ENCODE measurements at places on chromosomes 16 and 17.

DNA sequence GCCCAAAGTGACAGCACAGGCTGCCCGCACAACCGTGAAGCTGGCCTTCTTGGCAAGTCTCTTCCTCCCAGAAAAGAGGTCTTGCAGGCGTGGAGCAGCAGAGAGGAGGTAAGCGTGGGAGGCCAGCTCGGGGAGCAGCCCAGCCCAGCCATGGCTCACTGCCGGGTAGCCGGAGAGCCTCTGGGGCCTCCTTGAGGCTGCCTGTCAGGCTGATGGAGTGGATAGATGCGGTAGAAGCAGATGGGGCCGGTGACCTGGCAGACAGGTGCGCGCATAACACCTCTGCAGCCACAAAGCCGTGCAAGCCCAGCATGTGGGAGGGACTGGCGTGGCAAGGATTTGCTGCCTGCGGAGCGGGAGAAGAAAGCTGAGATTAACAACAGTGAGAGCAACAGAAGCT lies 17.1 kb upstream of the DOK4 start:
- DNase-seq, result no peak

DNA sequence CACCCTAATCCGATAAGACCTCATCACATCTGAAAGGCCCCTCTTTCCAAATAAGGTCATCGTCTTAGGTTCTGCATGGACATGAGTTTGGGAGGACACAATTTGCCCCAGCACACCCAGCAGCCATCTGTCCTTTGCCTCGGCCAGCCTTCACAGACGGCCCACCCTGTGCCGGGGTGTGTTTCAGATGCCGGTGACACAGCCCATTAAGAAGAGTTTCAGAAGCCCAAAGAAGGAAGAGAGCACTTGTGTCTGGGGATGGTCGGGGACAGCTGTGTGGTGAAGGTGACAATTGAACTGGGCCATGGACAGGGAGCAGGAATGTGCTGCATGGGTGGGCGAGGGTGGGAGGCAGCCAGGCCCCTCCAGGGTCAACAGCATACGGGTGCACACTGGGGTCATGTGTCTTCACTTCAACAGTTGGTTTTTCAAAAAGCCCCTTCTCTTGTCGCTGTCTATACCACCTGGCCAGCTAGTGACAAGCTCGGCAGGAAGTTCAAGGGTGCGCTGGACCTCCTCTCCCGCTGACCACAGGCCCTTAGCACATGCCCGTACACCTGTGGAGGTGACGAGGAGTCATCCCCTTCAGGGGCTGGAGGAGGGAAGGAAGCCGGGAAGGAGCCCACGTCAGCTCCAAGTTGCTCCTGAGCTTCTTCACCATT lies 183.1 kb downstream of the C16orf95 start:
- DNase-seq, result no peak

DNA sequence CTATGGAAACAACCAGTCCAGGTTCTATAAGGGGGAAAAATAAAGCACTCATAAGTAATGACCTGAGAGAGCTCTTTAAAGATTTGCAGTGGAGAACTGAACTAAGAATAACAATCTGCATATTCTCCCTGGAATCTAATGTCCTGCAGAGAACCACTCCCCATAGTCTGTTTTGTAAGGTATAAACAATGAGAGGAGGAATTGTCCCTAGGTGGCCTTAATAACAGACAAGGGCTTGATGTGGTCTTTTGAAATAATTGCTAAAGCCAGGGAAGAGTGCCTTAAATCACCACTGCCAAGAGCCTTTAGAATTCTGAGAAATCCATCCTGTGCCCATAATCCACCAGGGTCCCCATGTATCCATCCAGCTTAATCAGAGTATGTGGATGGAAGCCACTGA lies 106.3 kb downstream of the CDH11 start:
- DNase-seq, result no peak

GRCh38 chr17:29911641-29912177 lies 18.3 kb downstream of the SSH2 start:
- no peak for DNase-seq

DNA sequence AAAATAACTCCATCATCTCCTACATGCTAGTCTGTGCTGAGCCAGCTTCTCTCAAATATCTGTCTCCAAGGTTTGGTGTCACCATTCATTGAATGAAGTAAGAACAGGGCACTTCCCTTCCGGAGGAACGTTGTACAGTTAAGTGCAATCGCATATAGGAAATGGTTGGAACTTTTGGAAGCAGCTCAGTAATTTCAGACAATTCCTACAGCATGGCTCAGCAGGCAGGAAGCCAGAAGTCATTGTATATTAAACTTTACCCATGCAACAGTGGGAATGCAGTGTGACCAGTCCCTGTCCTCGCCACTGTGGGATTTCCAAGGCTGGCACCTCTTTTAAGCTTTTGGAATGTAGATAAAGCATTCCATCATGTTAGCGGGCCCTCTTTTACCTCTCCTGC lies 51.1 kb upstream of the MYH2 start:
- no peak for DNase-seq

DNA sequence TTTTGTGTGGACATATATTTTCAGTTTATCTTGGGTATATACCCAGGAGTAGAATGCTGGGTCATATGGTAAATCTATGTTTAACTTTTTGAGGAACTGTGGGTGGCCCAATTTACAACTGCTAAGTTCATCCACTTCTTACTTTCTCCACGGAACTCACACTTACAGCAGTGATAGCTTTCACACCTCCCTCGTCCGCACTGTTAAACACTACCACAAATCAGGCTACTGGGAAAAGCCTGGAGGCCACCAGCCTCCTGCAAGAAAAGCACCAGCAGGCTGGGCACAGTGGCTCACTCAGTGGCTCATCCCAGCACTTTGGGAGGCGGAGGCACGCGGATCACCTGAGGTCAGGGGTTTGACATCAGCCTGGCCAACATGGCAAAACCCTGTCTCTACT lies 14.7 kb upstream of the ZG16 start:
- no peak for DNase-seq

DNA sequence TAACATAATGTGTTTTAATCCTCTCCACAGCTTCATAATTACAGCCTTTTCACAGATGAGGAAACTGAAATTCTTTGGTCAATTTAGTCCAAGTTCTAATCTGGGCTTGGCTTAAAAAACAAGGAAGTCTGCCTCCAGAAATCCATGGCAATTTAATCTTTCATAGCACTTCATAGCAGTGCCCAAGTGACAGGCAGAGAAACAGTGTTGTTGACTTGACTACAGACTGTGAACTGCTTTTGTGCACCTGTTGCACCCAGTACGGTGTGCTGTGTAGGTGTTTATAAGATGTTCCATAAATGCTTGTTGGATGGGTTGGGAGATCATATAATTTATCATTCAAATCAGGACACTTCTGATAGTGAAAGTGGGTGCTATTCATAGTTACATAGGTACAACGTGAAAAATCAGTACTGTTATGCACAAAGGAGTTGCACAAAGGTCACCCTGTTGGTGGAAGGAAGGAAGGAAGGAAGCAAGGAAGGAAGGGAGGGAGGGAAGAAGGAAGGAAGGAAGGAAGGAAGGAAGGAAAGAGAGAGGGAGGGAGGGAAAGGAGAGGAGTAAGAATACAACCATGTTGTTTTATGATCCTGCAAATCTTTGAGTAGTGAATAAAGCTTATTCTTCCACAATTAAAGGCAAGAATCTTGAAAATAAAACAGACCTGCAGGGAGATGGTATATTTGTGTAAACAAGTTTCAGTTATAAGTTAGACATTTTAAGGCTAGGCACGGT lies 56.5 kb upstream of the HLF start:
- no peak for DNase-seq

GRCh38 chr17:4136373-4136772 lies 6.5 kb downstream of the ZZEF1 start:
- DNase-seq, result no peak

DNA sequence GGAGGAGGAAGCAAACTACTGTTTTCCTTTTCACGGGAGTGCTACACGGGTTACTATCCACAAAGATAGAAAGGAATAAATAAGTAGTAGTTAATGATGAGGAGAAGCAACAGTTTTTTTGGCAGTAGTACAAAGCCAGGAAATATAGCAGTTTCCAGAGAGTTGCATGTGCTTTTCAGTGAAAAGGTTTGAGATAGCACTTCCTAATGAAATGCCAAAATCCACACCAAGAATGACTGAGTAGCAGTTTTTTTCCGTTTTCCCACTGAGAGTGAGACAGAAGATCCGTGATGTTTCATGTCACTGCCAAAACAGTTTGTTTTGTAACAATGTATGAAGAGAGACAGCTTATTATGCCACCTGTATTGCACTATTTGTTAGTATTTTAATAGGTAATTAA lies 129.1 kb downstream of the STX8 start:
- no peak for DNase-seq

DNA sequence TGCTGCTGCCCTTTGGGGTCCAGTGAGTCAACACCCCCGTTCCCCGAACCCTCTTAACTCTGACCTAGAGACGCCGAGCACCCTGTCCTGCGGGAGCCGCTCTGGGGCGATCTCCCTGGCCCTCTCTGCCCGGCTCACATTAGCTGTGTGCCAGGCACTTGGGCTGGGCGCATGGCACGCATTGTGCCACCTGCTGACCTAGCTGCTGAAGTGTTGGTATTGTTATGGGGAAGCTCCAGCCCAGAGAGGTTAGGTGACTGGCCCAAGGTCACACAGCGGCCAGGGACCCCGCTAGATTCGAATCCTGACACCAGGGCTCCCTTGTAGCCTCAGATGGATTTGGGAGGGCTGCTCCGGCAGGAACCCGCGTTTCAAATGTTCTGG lies 1.1 kb downstream of the HSD17B1 start:
- no peak for DNase-seq

DNA sequence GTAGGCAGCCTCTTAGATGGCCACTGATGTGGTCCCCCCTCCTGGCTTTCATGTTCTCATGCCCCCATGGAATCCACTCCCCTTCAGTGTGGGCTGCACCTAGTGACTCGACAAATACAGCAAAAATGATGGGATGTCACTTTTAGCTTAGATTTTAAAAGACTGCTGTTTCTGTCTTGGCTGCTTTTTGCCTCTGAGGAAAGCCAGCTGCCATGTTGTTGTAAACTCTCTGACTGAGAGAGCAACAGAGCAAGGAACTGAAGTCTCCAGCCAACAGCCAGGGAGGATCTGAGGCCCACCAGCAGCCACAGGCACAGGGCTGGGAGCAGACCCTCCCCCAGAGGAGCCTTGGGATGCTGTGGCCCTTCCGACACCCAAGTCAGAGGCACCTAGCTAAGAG lies 60.6 kb upstream of the MARCHF10 start:
- DNase-seq, result no peak

GRCh38 chr17:18004345-18004744 lies 31.7 kb downstream of the DRC3 start:
- peak; percentile 68 for DNase-seq
